Occipital lobe (tissue), 3 donors: ENCODE measurements at places on chromosomes 4 and X.

GRCh38 chrX:99973572-99974226 lies 436.4 kb downstream of the PCDH19 start:
- no peak for DNase-seq

DNA sequence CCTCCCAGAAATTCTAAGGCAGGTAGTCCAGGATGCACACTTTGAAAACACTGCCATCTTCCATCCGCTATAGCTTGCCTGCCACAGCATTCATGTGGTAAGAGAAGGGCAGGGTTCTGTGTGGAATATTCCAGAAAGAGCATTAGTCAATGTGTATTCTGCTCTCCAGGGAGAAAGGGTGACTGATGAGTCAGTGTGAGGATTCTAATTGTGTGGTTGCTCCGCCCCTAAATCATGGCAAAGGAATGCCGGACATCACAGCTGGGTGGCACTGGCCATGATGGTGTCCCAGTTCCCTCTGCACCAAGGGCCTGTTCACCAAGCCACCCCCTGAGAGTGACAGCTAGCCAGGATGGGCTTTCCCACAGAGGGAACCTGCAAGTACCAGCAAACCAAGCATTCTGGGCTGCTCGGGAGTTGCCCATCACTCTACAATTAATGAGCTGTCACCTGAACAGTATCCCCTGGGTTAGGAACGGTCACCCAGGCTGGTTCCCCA lies 9.5 kb downstream of the IDS start:
- no peak for DNase-seq

GRCh38 chr4:127730142-127730913 lies at the start of gene SLC25A31:
TSS of gene SLC25A31 (plus strand) at chr4:127730400. CDS start at chr4:127730546, 146 bp downstream.
- no peak for DNase-seq

DNA sequence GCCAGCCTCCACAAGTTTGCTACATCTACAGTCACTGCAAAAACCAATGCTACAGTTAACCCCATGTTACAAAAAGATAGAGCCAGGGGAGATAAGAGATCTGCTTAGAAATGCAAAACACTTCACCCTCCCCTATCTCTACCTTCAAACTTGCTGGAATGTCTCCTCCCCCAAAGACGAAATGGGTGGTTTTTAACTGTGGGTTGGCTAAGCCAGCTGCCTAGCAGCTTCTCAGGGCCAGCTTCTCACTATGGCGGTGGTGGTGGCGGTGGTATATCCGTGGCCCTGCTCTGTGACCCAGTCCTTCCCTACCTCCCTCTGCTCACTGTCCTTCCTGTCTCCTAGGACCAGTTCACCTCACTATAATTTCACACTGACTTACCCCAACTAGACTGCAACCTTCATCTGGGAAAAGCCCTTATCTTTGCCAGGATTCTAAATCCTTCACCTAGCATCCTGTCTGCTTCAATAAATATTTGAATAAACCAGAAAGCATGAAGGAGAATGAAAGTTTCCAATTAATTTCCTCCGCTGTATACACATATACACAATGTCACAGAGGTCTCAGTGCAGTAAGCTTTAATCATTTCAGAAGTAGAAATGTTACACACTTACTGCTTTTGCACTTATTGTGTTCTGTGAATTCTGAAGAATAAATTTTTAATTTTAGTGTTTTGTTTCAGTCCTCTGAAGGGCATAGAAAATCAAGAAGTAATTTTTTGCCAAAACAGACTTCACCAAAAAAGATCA lies 46.3 kb downstream of the SH3KBP1 start:
- no peak for DNase-seq

DNA sequence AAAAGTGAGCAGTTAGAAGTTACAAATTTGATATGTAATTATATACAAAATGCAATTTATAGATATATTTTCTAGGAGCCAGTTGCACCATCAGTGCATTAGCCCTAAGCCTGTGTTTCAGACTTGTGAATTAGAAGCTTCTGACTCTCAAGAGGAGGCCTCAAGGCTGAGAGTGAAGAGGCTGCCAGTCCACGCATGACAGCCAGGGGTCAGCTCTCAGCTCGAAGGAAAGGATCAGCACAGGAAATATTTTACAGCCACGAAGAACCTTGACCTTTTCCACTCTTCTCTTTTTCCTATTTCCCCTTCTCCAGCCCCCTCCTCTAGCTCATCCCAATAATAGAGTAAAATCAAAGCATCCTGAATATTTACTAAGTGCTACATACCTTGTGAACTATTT lies 642.4 kb downstream of the TRIML1 start:
- no peak for DNase-seq

DNA sequence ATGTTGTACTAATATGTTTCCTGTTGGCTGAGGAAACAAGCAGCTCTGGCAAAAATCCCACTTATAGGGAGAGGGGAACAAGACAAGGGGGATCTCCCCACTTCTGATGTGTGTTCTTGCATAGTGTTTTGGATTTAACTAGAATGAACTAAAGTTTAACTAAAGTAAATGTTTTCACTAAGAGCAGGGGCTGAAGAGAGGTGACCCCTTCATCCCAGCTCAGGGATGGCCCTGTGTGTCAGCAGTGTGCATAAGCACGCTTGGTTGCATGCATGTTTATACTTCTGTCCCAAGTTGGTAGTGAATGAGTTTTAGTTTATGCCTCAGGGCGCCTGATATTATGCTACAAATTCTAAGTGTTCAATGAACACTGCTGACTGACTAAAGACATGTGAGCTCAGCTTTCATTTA lies 169.4 kb downstream of the MGST2 start:
- DNase-seq = no peak
